ENCODE measurements at places on chromosomes 3 and 15.

DNA sequence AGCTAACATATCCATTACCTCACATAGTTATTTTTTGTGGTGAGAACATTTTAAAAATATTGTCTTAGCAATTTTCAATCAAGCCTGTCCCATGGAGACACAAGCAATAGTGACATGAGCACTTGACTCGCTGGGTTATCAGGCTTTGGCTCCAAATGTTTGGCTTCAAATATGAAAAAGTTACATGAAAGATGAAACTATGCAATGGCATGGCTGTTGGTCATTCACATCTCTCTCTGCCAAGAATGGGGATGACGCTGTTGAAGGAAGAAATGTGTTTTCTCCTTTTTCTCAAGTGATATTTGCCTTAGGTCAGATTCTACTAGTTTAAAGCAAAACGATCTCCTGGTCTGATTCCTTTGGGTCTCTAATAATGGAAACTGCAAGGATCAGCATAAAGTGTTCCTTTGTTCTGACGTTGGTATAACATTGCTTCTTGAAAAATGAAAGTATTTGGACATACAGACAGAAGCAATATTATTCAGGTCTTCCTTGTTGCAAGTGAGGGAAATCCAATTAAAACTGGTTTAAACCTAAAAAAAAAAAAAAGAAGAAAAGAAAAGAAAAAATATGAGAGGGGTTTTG, 71.2 kb downstream of the SSUH2 start:
- H3K36me3 ChIP-seq, result peaks cover 28% of the 10 kb centered on the region
- H3K27ac ChIP-seq, result no peak overlapping the region
- no peak for DNase-seq
- peaks cover 28% of the 10 kb centered on the region for H3K4me1 ChIP-seq
- no peak overlapping the region for H3K4me3 ChIP-seq
- H3K27me3 ChIP-seq, result no peaks in the 10 kb centered on the region

DNA sequence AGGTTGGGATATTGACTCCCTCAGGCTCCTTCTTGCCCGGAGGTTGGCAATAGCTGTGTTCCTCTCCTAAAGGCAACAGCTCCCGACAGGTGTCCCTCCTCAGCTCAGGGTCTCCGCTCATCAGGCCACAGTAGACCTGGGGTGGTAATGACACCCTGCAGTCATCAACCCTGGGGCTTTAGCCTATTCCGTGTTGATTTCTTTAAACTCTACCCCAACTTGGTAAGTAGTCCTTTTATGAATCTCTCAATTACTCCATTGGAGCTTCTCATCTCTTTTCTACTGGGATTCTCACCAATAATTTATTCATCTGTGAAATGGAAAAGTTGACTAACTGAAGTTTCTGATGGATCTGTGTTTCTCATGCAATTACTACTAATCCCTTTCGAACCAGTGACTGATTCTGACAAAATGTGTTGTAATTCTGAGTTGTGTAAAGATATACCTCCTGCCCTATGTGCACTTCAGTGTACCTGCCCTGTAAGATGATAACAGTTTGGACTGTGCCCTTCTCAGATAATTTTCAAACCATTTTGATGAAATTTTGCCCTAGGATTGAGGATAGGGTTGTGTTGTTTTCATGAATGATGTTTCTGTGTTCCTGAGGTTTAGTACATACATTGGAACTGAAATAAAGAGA, 89.7 kb downstream of the RPL39L start:
- no peaks in the 10 kb centered on the region for H3K4me1 ChIP-seq
- H3K27ac ChIP-seq, result no peak overlapping the region
- H3K27me3 ChIP-seq, result no peaks in the 10 kb centered on the region
- no peak overlapping the region for H3K4me3 ChIP-seq
- H3K36me3 ChIP-seq, result peaks cover 49% of the 10 kb centered on the region

- H3K27ac ChIP-seq, result no peak overlapping the region
- no peaks in the 10 kb centered on the region for H3K27me3 ChIP-seq
- no peaks in the 10 kb centered on the region for H3K36me3 ChIP-seq
Observed at GRCh38 chr3:182811269-182811596, 17.9 kb downstream of the ATP11B start.

GRCh38 chr3:107987036-107987939, 103.5 kb downstream of the CD47 start:
- peaks cover 3% of the 10 kb centered on the region for H3K4me1 ChIP-seq
- no peak overlapping the region for H3K27ac ChIP-seq

- no peak overlapping the region for H3K27ac ChIP-seq
- H3K4me3 ChIP-seq, result peak overlapping the region; percentile 54
- peaks cover 7% of the 10 kb centered on the region for H3K36me3 ChIP-seq
- H3K4me1 ChIP-seq, result peaks cover 7% of the 10 kb centered on the region
- no peaks in the 10 kb centered on the region for H3K27me3 ChIP-seq
- DNase-seq, result no peak
Observed at GRCh38 chr15:92400980-92401787, 7.5 kb downstream of the ST8SIA2 start.

GRCh38 chr15:89367485-89368451, 33.1 kb upstream of the POLG start:
- peak overlapping the region; percentile 83 for H3K27ac ChIP-seq
- DNase-seq, result peak; percentile 50
- H3K4me1 ChIP-seq, result peaks cover 21% of the 10 kb centered on the region
- peak overlapping the region; percentile 61 for H3K4me3 ChIP-seq
- H3K27me3 ChIP-seq, result peaks cover 99% of the 10 kb centered on the region
- no peaks in the 10 kb centered on the region for H3K36me3 ChIP-seq

- H3K4me1 ChIP-seq, result peaks cover 50% of the 10 kb centered on the region
Observed at GRCh38 chr3:136184703-136185102, 11.4 kb downstream of the MSL2 start.

GRCh38 chr3:46358466-46358865, 4.6 kb downstream of the CCR2 start:
- no peak for DNase-seq
- peaks cover 51% of the 10 kb centered on the region for H3K27me3 ChIP-seq
- H3K36me3 ChIP-seq, result no peaks in the 10 kb centered on the region
- no peak overlapping the region for H3K4me3 ChIP-seq
- peaks cover 5% of the 10 kb centered on the region for H3K4me1 ChIP-seq
- no peak overlapping the region for H3K27ac ChIP-seq

DNA sequence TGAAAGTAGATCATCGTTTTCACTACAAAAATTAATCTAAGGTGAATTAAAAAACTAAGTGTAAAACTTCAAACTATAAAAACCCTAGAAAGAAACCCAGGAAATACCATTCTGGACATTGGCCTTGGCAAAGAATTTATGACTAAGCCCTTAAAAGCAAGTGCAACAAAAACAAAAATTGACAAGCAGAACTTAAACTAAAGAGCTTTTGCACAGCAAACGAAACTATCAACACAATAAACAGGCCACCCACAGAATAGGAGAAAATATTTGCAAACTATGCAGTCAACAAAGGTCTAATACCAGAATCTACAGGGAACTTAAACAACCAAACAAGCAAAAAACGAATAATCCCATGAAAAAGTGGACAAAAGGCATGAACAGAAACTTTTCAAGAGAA, 302.0 kb downstream of the CHST2 start:
- peaks cover 7% of the 10 kb centered on the region for H3K4me1 ChIP-seq
- H3K27ac ChIP-seq, result no peak overlapping the region
- H3K36me3 ChIP-seq, result no peaks in the 10 kb centered on the region

GRCh38 chr15:81049835-81050234, 49.1 kb downstream of the TLNRD1 start:
- peak overlapping the region; percentile 61 for H3K27ac ChIP-seq
- H3K36me3 ChIP-seq, result no peaks in the 10 kb centered on the region
- DNase-seq, result peak; percentile 41
- H3K27me3 ChIP-seq, result peaks cover 9% of the 10 kb centered on the region

GRCh38 chr3:107506458-107506857, 16.3 kb upstream of the BBX start:
- H3K4me3 ChIP-seq, result no peak overlapping the region
- H3K27ac ChIP-seq, result no peak overlapping the region
- no peaks in the 10 kb centered on the region for H3K4me1 ChIP-seq
- no peak for DNase-seq

- no peak for DNase-seq
- H3K4me3 ChIP-seq, result no peak overlapping the region
- H3K27ac ChIP-seq, result no peak overlapping the region
- no peaks in the 10 kb centered on the region for H3K27me3 ChIP-seq
Observed at GRCh38 chr15:31814082-31814481, 216.2 kb upstream of the CHRNA7 start.

DNA sequence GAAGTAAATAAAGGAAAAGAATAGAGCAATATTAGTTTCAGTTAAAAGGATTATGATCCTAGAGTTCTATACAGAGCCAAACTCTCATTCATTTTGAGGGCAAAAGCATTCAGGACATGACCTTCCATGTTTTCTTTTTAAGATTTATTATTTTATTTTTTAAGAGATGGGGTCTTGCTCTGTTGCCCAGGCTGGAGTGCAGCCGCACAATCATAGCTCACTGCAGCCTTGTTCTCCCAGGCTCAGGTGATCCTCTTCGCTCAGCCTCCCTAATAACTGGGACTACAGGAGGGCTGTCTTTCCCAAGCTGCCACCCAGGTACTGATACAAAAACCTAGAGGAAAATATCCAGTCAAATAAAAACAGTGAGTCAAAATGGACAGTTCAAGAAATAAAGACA, 13.6 kb upstream of the CCDC13 start:
- peaks cover 2% of the 10 kb centered on the region for H3K36me3 ChIP-seq
- H3K4me1 ChIP-seq, result no peaks in the 10 kb centered on the region
- H3K27ac ChIP-seq, result no peak overlapping the region

DNA sequence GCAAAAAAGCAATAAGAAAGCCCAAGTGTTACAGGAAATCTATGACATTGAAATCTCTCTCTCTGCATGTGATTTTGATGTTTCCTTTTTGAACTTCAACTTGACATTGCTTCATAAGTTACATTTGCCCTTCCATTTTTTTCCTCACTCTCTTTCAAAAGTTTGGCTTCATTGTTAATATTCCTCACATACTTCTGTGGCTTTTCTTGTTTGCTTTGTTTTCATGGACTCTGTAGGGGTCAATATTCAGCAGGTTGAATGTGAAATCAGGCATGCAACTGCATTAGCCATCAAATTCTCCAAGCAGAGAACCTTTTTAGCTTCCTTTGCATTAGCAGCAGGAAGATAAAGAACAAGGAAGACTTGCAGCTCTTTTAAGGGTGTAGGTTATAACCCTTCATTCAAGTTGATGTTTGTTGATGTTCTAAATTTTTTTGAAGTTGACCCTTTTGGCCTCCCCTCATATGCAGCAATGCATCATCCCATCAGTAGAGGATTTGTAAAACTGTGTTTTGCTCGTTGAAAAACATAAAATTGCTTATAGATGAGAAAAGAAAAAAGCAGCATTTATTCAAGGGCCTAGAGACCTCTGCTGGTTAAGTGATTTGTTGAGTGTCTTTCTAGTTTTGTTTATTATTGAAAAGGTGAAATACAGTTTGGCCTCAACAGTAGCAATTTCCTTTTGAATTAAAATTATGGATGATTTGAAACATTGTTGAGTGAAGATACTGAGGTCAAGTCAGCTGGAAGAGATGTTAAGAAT, 211.4 kb downstream of the IL5RA start:
- no peaks in the 10 kb centered on the region for H3K27me3 ChIP-seq
- H3K27ac ChIP-seq, result no peak overlapping the region
- no peaks in the 10 kb centered on the region for H3K36me3 ChIP-seq
- H3K4me1 ChIP-seq, result peaks cover 5% of the 10 kb centered on the region

DNA sequence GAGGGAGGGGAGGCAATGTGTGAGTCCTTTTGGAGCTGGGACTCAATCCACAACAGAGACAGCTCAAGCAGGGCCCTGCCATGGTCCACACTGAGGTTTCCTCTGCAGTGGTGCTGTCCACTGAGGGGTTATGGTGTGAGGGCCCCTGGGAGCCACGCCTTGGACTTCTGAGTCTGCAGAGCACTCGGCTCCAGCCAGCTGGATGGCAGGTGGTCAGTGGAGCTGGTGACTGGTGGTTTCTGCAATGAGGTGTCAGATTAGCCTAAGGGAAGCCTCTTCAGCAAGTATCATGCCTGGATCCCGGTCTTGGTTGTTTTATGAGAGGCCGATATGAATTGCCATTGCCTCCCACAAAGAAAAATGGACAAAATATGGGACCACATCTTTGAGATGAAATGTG, 21.7 kb downstream of the LSM3 start:
- no peak for DNase-seq
- H3K27me3 ChIP-seq, result no peaks in the 10 kb centered on the region
- H3K36me3 ChIP-seq, result no peaks in the 10 kb centered on the region

GRCh38 chr15:61994216-61994615, 66.0 kb downstream of the VPS13C start:
- no peak overlapping the region for H3K4me3 ChIP-seq
- H3K27ac ChIP-seq, result no peak overlapping the region
- H3K27me3 ChIP-seq, result no peaks in the 10 kb centered on the region

GRCh38 chr3:32709346-32709745, 24.4 kb downstream of the CNOT10 start:
- H3K27ac ChIP-seq, result peak overlapping the region; percentile 75
- H3K36me3 ChIP-seq, result peaks cover 16% of the 10 kb centered on the region
- H3K4me1 ChIP-seq, result no peaks in the 10 kb centered on the region
- DNase-seq, result no peak
- no peaks in the 10 kb centered on the region for H3K27me3 ChIP-seq

DNA sequence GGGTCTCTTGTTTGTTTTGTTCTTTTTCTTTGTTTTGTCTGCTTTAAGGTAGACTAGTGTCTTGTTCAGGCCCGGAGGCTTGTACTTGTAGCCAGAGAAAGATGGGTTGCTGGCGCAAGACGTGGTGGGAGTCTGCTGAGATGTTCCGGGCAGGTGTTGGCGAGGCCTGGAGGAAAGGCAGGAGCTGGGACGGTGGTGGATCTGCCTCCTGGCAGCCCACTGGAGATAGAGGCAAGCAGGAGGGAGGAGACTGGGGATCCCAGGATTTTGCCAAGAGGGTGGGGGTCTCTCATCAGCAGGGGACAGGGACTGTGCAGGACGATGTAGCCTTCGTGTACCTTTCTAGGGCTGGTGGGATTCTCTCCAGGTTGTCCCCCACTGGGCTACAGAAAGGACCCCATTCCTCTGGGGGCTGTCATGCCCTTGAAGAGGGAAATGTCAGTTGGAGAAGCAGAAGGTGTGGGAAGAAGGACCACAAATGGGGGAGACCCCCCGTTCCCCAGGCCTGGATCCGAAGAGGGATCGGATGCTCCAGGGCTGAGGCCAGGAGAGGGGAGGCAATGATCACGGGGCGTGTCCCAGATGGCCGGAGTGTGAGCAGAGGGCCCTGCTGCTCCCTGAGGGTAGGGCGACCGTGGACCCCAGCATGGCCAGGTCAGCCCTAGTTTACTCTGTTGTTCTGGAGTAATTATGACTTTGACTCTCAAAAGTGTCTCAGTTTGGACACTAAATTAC, 7.0 kb downstream of the CHAC1 start:
- no peaks in the 10 kb centered on the region for H3K27me3 ChIP-seq
- H3K4me3 ChIP-seq, result peak overlapping the region; percentile 37
- H3K36me3 ChIP-seq, result no peaks in the 10 kb centered on the region
- no peak for DNase-seq

GRCh38 chr3:52213901-52214300, 11.5 kb downstream of the TLR9 start:
- peaks cover 18% of the 10 kb centered on the region for H3K36me3 ChIP-seq
- H3K4me3 ChIP-seq, result no peak overlapping the region
- no peak overlapping the region for H3K27ac ChIP-seq

DNA sequence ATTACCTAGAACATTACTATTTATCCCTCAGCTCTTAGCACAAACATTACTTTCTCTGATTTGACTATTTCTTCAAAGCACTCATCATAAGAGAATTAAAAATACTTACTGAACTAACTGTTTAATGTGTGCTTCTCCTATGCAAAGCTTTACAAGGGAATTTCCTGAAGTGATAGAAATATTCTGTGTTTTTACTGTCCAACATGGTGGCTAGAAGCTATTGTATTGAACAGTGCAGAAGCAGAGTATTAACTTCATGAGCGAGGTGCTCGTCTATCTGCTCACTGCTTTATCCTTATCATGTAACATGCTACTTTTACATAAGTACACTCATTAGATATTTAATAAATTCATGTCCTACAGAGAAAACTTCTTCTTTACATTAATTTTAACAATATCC, 239.1 kb downstream of the ISL2 start:
- no peak overlapping the region for H3K4me3 ChIP-seq
- H3K4me1 ChIP-seq, result no peaks in the 10 kb centered on the region
- H3K27me3 ChIP-seq, result no peaks in the 10 kb centered on the region

Measured in neural crest cell (in vitro differentiated cells).